Psoas muscle (tissue), 8 donors: ENCODE measurements at places on chromosomes 7 and 10. TPM values are rescaled to one million over a fixed set of nuclear protein-coding genes. Genes with fewer than 3 reads are reported as not detected.

- H3K36me3 ChIP-seq: peaks cover 67% of the 10 kb centered on the region
- H3K27me3 ChIP-seq: no peaks in the 10 kb centered on the region
- H3K4me3 ChIP-seq: no peak overlapping the region
These were observed 3.3 kb downstream of the PPIF start for GRCh38 chr10:79350407-79351154.

- no peak overlapping the region for H3K27ac ChIP-seq
- H3K36me3 ChIP-seq: no peaks in the 10 kb centered on the region
- no peak for DNase-seq
- H3K4me3 ChIP-seq: no peak overlapping the region
- H3K27me3 ChIP-seq: no peaks in the 10 kb centered on the region
These were observed 85.6 kb downstream of the LRRTM3 start for GRCh38 chr10:67011480-67011879.

DNA sequence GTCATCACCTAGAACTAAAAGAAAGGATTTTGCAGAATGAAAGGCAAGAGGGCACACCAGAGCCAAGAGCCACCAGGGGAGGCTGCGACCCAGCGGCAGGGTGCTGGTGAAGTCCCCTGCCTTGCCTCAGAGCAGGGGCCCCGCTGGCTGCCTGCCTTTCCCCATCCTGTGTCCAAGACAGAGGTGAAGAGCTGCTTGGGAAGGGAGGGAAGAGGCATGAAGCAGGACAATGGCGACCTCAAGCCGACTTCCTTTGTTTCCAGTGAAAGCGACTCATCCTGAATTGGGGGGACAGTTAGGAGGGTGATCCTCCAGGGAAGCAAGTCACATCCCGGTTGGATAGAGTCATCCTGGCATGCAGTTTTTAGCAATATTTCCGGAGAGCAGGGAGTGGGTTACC lies 255.5 kb upstream of the YAE1 start:
- no peak overlapping the region for H3K27ac ChIP-seq
- no peaks in the 10 kb centered on the region for H3K36me3 ChIP-seq
- no peak overlapping the region for H3K4me3 ChIP-seq
- no peak for DNase-seq

GRCh38 chr7:2002561-2003450 lies 229.9 kb downstream of the MAD1L1 start:
- H3K36me3 ChIP-seq: no peaks in the 10 kb centered on the region
- no peak overlapping the region for H3K27ac ChIP-seq
- no peak overlapping the region for H3K4me3 ChIP-seq
- peak; percentile 8 for DNase-seq
- H3K27me3 ChIP-seq: no peaks in the 10 kb centered on the region

DNA sequence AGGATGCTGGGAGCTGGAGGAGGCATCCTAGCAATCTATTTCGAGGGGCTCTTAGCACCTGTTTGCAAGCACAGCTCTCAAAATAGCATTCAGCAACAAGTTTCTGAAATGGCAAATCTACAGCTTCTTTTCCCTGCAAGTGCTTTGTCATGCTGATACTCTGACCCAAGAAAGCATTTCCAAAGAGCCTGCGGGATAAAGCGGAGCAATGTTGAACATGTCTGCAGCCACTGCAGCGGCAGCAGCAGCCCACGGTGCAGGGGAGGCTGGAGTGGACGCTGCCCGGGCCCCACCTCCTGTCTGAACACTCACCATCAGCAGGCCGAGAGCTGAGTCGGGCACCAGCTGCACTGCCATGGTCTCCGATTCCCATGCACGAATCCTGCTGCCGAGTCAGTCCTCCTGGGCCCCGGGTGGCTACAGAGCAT lies 964 bp downstream of the FRMD4A start:
- peaks cover 2% of the 10 kb centered on the region for H3K27me3 ChIP-seq
- H3K4me1 ChIP-seq: no peaks in the 10 kb centered on the region
- no peak for DNase-seq
- no peak overlapping the region for H3K27ac ChIP-seq
- H3K36me3 ChIP-seq: no peaks in the 10 kb centered on the region

GRCh38 chr7:1593091-1593866 lies 23.4 kb upstream of the PSMG3 start:
- no peaks in the 10 kb centered on the region for H3K36me3 ChIP-seq
- no peak overlapping the region for H3K27ac ChIP-seq
- no peaks in the 10 kb centered on the region for H3K4me1 ChIP-seq
- peaks cover 60% of the 10 kb centered on the region for H3K27me3 ChIP-seq

GRCh38 chr10:25978771-25979170 lies 44.7 kb downstream of the MYO3A start:
- H3K4me1 ChIP-seq: no peaks in the 10 kb centered on the region
- no peak for DNase-seq
- H3K27me3 ChIP-seq: no peaks in the 10 kb centered on the region
- no peak overlapping the region for H3K27ac ChIP-seq

DNA sequence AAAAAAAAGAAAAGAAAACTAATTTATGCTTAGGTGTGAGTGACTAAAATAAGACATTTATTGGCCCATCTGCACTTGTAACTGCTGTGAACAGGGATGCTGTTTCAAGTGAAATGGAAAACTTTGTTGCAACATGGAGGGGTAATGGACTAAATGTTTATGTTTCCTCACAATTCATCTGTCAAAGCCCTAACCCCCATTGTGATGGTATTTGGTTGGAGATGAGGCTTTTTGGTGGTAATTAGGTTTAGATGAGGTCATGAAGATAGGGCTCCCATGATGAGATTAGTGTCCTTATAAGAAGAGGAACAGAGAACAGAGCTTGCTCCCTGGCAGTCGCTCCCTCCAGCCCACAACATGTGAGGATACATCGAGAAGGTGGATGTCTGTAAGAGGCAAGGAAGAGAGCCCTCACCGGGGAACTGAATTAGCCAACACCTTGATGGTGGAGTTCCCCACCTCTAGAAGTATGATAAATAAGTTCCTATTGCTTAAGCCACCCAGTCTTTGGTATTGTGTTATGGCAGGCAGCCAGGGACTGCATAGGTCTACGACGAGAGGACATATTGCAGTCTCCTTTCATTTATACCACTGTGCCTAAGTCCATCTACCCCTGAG lies 28.6 kb upstream of the VCL start:
- no peaks in the 10 kb centered on the region for H3K36me3 ChIP-seq
- no peaks in the 10 kb centered on the region for H3K27me3 ChIP-seq
- H3K27ac ChIP-seq: no peak overlapping the region
- peaks cover 6% of the 10 kb centered on the region for H3K4me1 ChIP-seq

DNA sequence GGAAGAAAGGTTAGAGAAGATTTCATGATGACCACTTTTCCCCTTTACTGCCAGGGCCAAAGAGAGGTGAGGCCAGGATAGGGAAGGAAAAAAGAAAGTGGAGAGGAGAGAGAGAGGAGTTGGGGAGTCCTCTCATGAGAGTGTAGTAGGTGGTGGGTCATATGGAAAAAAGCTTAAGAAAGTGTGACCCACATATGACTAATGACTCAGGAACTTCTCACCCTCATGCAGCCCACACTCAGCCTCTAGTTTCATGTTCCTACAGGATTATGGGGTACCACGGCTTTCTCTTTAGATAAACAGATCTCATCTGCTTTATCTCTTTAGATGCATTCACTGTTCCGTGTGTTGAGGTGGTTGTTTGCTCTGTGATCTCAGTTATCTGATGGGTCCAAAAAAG lies 462.5 kb upstream of the IGFBP3 start:
- DNase-seq: no peak
- no peaks in the 10 kb centered on the region for H3K4me1 ChIP-seq
- H3K36me3 ChIP-seq: no peaks in the 10 kb centered on the region
- H3K27ac ChIP-seq: no peak overlapping the region

GRCh38 chr10:86035791-86036543 lies 330.6 kb downstream of the GRID1 start:
- H3K4me3 ChIP-seq: no peak overlapping the region
- peak; percentile 66 for DNase-seq
- peaks cover 9% of the 10 kb centered on the region for H3K4me1 ChIP-seq
- no peaks in the 10 kb centered on the region for H3K27me3 ChIP-seq
- no peaks in the 10 kb centered on the region for H3K36me3 ChIP-seq
- no peak overlapping the region for H3K27ac ChIP-seq

DNA sequence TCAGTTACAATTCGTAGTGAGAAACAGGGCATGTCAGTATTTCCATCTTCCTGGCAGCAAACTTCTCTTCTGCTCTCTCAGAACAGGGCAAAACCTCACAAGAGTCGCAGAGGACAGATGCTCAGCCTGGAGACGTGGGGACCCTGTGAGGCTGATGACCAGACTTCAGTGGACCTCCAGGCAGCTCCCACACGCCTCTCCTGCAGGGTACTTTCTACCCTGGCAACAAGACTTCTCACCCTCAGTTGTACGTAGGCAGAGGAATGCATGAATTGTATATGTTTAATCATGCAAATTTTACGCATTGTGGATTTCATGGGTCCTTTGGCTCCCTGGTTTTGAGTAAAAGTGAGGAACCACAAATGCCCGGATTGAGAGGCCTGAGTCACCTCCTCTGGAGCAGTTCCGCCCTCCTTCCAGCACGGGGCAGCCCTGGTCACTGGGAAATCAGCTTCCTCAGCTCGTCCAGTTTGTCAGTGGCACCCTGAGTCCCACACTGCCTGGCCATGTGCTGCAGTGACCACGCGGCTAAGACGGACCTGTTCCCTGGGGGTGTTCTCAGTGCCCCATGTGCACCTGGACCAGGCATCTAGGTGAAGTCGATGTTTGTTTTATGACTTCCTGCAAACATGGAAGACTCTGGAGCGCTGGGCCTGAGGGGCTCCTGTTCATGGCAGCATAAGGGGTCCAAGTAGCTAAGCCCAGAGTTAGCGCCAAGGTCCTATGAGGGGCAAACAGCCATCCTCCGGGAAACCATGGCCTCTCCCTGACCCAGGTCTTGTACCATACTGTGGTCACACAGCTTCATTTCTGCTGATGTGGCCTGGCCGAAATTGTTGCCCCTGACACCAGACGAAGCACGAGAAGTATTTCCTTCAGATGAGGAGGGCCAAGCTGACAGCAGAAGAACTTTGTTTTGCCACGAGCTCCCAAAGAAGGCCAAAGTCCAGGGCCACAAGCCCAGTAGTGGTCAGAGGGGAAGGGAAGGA lies 165.1 kb downstream of the TNS3 start:
- H3K4me3 ChIP-seq: no peak overlapping the region
- H3K4me1 ChIP-seq: peaks cover 9% of the 10 kb centered on the region
- H3K27ac ChIP-seq: no peak overlapping the region
- no peaks in the 10 kb centered on the region for H3K27me3 ChIP-seq

DNA sequence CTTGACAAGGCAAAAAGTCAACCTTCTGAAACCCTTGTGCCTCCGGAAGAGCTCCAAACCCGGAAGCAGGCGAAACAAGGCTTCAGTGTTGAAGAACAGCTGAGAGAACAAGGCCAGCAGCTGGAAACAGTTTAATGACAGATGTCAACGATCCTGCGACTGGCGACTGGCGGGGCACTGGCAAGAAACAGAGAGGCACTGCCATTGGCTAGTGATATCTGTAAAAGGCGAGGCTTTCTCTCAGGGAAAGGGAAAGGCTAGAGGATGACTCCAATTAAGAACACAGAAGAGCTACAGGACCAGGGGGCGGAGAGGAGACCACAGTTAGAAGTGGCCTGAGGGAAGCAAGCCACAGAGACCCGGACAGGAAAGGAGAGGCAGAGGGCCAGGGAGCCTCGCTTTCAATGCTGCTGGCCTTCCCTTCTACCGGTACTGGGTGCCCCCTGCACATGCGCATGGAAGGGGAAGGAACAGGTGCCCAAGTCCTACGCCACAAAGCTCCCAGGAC lies 19.4 kb downstream of the ITGB1 start:
- no peaks in the 10 kb centered on the region for H3K27me3 ChIP-seq
- H3K4me3 ChIP-seq: peak overlapping the region; percentile 47
- peak; percentile 61 for DNase-seq

DNA sequence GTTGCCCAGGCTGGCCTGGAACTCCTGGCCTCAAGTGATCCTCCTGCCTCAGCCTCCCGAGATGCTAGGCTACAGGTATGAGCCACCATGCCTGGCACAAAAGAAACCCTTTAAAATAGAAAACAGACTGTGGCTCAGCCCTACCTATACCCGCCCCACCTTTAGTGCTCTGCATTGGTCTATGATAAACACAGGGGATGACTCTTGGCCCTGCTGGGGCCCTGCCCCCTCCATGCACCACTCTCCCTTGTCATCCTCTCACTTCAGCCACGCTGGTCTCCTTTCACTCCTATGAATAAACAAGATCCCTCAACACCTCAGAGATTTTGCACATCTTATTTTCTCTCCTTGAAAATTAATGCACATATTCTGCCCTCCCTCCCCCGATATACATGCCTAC lies 251.4 kb upstream of the KLF14 start:
- peak overlapping the region; percentile 39 for H3K27ac ChIP-seq
- peaks cover 59% of the 10 kb centered on the region for H3K4me1 ChIP-seq

DNA sequence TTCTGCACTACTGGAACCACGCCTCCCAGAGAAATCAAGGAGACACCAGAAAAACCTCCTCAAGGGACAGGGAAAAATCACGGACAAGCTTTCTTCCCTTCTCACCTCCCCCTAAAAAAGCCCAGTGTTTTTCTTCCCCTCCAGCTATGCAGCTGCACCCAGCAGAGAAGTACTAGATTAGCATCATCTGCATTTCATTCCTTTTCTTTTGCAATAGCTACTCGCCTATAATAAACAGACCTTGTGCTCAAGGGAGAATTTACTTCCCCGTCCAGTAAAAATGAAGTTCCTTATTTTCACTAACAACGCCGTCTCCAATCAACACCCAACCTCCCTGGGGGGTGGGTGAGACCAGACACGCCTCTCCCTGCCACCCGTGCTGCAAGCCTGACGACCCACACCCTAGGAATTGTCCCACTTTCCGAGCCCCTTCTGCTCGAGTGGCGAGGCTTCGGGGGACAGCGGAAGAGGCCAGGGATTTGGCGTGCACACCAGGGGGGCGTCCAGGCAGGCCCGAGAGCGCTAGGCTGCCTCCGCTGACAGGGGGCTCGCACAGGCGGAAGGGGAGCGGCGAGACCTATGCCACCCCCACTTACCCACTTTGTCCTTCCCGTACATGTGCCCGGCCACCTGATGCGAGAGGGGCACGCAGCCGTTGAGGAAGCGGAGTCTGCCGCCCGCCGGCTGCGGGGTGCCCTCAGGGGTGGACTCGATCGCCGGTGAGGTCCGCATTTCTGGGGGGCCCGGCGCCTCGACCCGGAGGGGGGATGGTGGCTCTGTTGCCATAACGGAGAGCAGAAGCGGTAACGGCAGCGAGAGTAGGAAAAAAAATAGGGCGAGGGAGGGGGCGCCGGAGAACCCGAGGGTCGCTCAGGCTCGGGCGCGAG lies 625 bp downstream of the IPMK start:
- peaks cover 31% of the 10 kb centered on the region for H3K4me1 ChIP-seq
- peak overlapping the region; percentile 90 for H3K4me3 ChIP-seq
- peak overlapping the region; percentile 97 for H3K27ac ChIP-seq
- no peaks in the 10 kb centered on the region for H3K36me3 ChIP-seq

GRCh38 chr10:75015442-75015841 lies 96.0 kb upstream of the SAMD8 start:
- no peaks in the 10 kb centered on the region for H3K36me3 ChIP-seq
- no peak overlapping the region for H3K4me3 ChIP-seq
- H3K27ac ChIP-seq: peak overlapping the region; percentile 31
- H3K27me3 ChIP-seq: no peaks in the 10 kb centered on the region

DNA sequence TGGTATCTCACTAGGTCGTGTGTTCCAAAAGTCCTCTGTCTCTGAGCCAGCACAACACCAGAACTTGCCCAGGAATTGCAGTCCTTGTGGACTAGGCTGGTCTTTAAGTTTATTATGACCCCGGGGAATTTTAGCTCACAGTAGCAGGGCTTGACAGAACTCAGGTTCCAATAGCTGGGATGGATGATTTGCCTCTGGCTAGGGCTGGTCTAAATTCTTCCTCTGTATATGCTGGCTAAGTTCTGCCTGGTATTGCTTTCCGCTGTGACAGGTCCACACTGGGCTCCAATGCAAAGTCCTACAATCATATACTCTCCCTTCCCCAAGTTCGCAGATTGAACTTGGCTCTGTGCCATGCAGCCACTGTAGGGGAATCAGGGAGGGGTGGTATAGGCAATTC lies 52.5 kb downstream of the FAS start:
- no peak overlapping the region for H3K27ac ChIP-seq
- no peak overlapping the region for H3K4me3 ChIP-seq
- no peaks in the 10 kb centered on the region for H3K4me1 ChIP-seq
- DNase-seq: no peak

The PRLHR gene
- not detected for total RNA-seq

The KLLN gene
- 0.32 TPM for total RNA-seq

The CALML3 gene
- not detected for total RNA-seq
